ENCODE measurements at places on chromosomes 11 and 22. TPM values are rescaled to one million over a fixed set of nuclear protein-coding genes. Genes with fewer than 3 reads are reported as not detected.

Gene ACR
- not detected for polyA plus RNA-seq

Gene OR5P2
- polyA plus RNA-seq: not detected

Gene HSPB2
- 11.4 TPM for polyA plus RNA-seq

Gene MB
- polyA plus RNA-seq: 7.9 TPM

Gene OR8K1
- polyA plus RNA-seq: not detected

Gene BRSK2
- polyA plus RNA-seq: not detected

Gene CPT1A
- polyA plus RNA-seq: 22.0 TPM

Gene MYEOV
- polyA plus RNA-seq: 10.1 TPM

Gene DCDC1
- not detected for polyA plus RNA-seq

Gene HTR3B
- polyA plus RNA-seq: not detected

Gene LRRC56
- 5.9 TPM for polyA plus RNA-seq

Gene SIDT2
- 7.6 TPM for polyA plus RNA-seq
